ENCODE measurements at places on chromosomes 1 and 21.

DNA sequence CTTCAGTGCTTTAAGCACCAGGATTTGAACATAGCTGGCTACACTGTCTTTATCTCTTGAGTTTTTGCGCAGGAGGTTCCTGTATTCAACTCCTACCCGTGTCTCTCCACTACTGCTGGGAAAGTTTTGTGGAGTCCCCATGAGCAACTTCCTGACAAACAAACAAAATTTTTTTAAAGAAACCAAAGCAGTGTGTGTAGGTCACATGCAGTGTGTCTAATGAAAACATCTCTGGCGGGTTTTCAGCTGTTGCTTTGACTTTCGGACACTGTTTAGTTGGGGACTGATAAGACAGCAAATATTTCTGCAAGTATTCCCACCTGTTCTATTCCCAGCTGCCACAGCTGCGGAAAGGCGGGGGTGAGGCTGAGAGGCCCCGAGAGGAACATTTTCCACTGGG is 2.0 kb downstream of the PSEN2 start:
- DNase-seq: no peak

- no peak for DNase-seq
Observed at GRCh38 chr1:84379138-84379916, 19.0 kb upstream of the DNASE2B start.

DNA sequence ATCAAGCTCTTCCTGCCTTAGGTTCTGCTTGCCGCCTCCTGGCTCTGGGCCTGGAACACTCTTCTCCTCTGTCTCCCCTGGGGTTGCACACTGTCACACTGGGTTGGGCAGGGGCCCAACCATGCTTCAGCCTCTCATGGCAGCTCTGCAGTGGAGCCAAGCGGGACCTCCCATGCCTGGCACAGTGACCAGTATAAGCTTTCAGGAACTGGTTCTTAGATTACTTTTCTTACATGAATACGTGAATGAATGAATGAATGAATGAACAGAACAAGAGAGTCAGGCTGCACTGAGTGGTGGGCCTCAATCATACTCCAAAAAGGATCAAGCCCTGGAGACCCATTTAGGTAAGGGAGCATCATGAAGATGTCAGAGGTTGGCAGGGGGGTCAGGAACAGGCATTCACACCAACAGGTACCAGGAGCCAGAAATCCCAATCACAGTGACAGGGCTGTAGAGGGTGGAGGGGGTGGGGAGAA is 30.8 kb upstream of the TMEM125 start:
- DNase-seq: no peak

DNA sequence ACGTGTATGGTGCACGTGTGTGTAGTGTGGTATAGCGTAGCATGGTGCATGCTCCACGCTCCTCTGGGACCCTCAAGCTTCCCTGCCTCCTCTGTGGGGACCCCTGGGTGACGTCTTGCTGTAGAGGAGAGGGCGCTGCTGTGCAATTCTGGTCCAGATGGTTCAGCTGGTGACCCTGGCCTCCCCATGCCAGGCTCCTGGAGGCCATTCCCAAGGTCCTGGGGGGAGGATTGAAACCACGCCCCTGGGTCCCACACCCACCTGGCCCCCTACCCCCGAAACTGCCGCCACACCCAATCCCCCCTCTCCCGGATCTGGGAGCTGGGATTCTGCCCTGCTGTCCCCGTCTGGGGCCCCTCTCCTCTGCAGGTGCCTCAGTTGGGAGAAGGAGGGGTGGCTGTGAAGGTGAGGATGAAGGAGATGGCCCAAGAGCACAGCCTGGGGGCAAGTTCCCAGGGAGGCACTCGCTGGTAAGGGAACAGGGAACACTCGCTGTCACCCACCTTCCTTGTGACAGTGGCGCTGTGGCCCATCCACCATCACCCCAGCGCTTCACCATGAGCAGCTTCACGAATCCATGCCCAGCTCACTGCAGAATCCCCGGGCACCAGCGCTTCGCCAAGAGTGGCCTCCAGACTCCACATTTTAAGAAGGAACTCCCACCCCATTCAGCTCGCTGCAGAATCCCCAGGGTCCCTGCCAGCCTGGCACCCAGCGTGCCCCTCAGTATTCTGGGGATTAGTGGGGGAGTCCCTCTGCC is 38.0 kb downstream of the WDR4 start:
- no peak for DNase-seq

DNA sequence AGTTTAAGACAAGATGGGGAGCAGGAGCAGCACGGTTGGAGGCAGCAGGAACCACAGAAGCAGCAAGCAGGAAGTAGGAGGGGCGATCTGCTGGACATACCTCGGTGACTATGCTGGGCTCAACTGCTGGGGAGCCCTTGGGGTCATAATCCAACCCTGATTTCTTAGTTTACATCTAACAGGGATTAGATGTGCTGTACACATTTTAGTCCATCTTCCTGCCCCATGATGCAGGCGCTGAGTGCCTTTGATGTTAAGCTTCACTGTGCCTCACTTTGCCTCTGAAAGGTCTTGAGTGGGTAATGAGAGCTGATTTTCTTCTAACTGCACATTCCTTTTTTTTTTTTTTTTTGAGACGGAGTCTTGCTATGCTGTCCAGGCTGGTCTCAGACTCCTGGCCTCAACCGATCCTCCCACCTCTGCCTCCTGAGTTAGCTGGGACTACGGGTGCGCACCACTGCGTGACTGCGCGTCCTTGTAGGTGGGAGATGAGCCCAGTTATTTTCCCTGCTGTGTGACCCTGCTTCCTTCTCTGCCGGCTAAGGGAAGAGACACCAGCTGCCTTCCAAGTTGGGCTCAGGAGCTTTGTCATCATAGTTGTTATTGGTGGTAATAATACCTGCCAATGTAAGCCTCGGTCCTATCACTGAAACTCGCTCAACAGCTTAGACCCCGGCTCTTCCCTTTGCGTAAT is 1.1 kb upstream of the RCAN3 start:
- DNase-seq: no peak

- DNase-seq: no peak
Observed at GRCh38 chr1:185063719-185064118, 18.4 kb downstream of the RNF2 start.

- DNase-seq: no peak
Observed at GRCh38 chr1:197811769-197812168, 36.5 kb upstream of the DENND1B start.

DNA sequence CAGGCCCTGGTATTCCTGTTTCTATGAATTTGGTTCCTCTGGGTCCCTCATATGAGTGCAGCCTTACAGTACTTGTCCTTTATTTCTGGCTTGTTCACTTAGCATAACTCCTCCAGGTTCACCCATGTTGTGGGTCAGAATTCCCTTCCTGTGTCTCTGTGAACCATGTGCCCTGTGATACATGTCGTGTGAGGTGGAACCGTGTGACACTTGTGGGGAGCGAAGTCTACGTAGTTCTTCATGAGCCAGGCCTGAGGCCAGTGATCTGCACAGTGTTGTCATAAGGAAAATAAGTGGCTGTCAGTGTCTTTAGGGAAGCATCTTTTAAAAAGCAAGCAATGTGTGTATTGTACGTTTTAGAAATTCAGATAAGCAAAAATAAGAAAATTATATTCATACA is 122.8 kb downstream of the GALNT2 start:
- no peak for DNase-seq

DNA sequence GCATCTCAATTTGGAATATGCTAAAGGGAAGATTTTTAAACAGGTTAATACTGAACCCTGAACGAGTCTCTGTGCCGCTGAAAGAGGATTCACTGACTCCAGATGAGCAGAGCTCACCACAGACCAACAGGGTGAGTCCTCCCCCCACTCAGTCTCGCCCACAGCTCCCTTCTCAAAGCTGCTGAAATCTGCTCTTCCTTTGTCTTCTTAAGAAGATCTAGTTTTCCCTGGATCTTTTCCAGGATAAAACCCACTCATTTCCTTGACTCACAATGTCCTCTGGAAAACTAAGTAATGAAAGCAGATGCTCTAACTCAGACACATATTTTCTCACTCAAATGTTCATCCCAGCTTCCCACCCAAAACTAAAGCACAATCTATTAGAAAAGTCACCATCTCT is 447.0 kb upstream of the PKN2 start:
- DNase-seq: no peak

DNA sequence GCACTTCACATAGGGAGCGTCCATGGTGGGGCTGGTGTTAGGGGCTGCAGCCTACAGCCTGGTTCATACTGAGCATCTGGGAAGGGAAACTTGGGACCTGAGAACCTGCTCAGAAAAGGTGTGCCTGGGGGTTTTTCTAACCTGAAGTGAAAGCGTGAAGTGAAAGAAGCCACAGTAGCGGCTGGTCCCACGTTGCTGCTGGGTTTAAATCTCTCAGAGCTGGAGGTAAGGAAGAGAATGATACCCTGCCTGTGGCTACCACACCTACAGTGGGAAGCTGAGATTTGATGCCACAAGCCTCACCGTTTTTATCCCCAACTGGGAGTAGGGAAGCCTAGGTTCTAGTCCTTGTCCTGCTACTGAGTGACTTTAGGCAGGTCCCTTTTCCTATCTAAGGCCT is 21.0 kb upstream of the FUCA1 start:
- DNase-seq: no peak

DNA sequence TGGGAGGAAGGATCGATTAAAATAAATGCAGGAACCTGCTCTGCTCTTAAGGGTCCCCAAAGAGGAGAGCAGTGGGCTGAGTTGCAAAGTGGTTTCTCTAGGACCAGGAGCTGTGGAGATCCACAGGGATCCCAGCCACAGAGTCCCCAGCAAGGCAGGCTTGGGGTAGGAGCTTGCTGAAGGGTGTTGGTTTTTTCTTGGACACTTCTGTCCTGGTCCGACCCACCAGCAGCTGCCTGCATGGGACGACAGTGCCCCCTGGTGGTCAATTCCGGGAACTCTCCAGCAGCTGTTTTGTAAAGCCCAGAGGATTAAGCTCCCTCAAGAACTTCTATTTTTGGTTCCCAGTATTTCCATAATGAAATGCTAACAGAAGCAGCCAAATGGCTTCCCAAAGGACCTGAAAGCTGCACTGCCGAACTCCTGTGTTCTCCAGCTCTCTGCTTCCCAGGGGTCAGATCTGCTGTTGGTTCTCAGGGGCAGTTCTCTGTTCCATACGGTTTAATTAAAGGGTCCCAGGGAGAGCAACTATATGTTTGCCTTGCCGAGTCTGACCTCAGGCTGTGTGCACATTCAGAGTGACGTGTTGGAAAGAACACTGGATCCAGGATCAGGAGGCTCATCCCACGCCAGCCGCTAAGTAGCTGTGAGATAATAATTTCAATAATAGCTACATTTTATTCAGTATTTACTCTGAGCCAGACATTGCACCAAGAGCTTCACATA is 23.2 kb downstream of the NENF start:
- DNase-seq: peak; percentile 91

GRCh38 chr1:82950606-82951200 is 1048.2 kb downstream of the TTLL7 start:
- no peak for DNase-seq

DNA sequence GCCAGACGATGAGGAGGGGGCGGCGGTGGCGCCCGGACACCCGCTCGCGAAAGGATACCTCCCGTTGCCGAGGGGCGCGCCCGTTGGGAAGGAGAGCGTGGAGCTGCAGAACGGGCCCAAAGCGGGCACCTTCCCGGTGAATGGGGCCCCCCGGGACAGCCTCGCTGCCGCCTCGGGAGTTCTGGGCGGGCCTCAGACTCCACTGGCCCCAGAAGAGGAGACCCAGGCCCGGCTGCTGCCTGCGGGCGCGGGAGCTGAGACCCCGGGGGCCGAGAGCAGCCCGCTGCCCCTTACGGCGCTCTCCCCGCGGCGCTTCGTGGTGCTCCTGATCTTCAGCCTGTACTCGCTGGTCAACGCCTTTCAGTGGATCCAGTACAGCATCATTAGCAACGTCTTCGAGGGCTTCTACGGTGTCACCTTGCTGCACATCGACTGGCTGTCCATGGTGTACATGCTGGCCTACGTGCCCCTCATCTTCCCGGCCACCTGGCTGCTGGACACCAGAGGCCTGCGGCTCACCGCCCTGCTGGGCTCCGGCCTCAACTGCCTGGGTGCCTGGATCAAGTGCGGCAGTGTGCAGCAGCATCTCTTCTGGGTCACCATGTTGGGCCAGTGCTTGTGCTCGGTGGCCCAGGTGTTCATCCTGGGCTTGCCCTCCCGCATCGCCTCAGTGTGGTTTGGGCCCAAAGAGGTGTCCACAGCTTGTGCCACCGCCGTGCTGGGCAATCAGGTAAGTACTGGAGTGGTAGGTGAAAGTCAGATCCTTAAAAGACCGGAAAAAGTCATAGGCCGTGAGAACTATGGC is 588 bp downstream of the FLVCR1 start:
- DNase-seq: no peak

DNA sequence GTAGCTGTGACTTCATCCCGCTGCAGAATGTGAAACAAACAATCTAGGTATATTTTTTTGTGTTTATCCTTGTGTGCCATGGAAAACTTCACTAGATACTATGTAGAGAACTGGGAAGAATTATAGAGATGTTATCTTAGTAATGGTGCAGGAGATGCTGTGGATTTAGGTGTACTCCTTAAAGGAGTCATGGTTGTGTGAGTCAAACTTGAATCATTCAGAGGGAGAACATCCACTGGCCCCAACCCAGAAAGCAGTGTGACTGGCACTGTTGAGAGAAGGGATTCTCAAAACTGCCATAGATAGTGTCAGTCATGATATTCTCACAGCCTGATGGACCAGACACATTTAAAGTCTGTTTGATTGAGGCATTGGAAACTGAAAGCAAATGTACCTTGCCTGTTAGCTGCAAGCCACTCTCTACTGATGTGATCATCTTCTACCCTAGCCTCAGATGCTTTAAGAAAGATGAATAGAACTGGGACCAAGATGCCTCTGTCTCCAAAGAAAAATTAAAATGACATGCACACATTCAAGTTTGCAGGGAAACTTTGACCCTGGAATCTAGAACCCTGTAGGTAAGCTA is 754.6 kb downstream of the MRPL39 start:
- DNase-seq: no peak

DNA sequence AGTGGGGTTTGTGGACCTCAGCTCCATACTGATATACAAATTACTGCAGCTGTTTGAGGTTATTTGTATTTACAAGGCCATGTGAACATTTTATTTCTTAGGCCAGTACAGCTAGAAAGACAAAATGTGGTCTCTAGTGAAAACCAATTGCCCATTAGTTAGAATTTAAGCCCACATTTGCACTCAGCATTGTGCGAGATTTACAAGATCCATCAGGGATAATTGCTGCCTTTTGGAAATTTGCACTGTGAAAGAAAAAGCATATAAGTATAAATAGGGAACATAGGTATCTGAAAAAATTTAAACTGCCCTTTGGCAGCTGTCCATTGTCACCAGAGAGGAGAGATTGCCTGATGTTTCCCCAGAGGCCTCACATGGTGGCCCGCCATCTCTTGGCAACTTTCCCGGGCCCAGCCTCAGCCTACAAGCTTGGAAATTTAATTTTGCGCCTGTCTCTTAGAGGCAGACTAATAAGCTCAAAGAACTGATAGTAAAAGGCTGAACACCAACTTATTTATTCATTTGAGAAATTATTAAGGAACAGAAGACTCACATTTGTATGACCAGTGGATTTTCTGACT is 120.7 kb downstream of the MAP3K21 start:
- no peak for DNase-seq

GRCh38 chr1:218748071-218748470 is 402.9 kb downstream of the TGFB2 start:
- DNase-seq: no peak

DNA sequence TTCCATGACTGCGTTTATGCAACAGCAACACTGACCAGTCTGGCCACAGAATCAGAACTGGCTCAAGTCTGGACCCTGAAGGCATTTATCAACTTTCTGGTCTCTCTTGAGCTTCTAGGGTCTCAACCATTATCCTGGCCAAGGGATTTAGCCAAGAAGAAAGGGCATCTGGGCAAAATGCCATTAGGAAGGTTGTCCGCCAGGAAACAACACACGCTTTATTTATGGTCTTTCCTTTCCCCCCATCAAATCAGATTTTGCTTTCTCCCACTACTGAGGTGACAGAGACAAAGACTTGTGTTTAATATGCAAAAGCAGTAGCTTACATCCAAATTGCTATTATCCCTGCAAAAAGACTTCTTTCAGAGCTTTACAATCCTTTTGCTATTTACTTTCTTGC is 81.6 kb upstream of the PPP2R5A start:
- DNase-seq: no peak
